ENCODE measurements at places on chromosomes 12 and 14.

GRCh38 chr14:106547735-106548434, 1021.5 kb downstream of the TMEM121 start:
- DNase-seq: no peak

DNA sequence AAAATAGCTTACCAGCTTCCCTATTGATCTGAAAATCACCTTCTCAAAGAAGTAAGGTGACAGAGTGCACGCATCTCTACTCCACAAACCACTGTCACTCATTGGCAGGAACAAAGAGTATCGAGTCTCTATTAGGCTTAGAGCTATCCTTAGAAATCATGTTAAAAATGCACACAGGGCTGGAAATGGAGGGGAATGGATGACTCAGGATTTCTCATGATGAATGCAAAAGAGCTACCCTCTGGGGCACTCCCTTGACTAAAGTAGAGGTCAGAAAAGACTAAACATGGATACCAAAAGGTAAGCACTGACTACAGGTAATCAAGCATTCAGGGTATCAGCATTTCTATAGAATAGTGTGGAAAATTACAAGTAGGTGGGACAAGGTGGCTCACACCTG, 96.1 kb upstream of the ANO4 start:
- DNase-seq: no peak

DNA sequence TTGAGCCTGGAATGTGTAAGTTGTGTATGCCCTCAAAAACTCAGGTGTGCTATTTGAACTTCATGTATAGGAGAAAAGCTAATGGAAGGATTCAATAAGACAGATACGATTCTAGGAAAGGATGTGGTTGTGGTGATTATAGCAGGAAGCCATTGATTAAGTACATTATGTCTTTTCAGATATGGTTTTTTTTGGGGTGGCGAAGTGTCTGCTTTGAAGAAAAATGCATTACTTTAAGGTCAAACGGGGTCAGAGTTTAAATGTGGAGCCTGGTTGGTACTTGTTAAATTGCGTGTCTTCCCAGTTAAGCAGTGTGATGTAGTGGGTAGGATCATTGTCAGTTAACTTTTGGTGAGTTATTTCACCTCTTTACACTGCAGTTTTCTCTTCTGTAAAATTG, 13.0 kb upstream of the NUP107 start:
- DNase-seq: peak; percentile 57

DNA sequence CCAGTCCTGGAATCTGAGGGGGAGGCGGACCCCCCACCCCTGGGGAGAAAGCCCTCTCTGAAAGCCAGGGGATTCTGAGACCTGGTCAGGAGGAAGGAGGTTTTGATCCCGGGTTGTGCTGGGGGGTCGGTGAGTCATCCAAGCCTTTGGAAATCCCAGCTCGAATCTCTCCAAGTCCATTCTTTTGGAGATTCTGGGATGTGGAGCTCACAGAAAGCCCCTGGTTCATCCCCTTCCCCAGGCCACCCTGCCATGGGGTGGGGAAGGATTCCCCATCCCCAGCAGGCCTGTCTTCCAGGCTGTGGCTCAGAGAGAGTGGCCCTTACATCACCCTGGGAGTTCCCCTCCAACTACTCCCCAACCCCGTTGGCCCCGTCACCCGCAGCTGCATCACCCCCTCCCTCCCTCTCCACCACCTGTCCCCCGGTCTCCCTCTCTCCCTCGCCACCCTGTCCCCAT, 14.3 kb downstream of the EXOC3L4 start:
- no peak for DNase-seq

DNA sequence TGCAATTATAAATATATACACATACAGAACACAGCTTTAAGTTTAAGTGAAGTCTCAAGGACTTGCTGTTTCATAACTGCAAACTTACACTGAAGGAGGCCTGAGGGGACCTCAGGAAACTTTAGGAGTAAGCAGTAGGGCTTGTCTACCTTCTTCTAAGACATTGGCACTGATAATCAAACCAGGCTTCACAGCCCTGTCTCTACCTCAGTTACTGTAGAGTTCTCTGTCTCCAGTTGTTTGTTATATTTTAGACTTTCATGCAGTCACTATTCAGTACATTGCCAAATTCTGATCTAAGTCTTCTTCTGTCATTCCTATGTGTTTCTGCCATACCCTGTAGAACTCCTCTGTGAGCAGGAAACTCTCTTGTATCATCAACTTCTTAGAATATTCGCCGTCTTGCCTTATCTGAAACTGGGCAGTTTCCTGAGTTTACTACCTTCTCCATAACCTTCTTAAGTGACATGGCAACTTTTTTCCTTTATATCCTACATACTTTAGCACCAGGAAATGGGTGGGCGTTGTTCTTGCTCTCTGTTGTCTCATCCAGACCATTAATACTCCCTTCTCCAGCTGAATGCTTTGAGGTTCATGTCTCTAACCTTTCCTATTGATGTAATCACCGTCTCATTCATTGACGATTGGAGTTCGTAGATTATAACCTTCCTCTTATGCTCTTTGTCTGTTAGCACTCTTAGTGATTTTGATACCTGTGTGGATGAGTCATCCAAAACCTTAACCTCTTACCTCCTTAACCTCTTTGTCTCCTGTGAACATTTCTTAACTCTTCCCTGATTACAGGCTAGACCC, 11.4 kb downstream of the APAF1 start:
- DNase-seq: no peak

GRCh38 chr12:19981944-19982343, 386.4 kb upstream of the PDE3A start:
- DNase-seq: no peak

GRCh38 chr14:51963286-51963685, 26.1 kb upstream of the RTRAF start:
- no peak for DNase-seq

GRCh38 chr12:9024512-9024911, 35.2 kb downstream of the KLRG1 start:
- DNase-seq: no peak

DNA sequence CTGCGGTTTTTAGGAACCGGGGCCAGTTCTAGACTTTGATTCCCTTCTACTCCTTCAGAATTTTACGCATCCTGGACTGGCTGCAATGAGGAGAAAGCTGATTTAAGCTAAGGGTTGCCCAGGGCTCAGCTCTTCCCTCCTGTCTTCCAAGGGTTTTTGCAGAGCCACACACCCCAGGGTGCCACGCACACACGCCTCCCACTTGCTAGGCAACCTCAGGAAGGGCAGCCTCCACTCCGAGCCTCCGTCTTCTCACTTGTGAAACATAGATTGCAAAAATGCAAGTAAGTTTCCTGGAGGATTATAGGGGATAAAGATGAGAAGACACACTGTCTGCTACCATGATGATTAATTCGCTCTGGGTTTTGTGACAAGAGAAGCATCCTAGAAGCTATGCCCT, 31.7 kb downstream of the NOS1 start:
- DNase-seq: no peak

GRCh38 chr12:117189725-117190209, 503 bp downstream of the FBXO21 start:
- peak; percentile 33 for DNase-seq
